ENCODE measurements at places on chromosomes 4 and X.

GRCh38 chrX:79259073-79259689 is 108.0 kb downstream of the ITM2A start:
- no peak for DNase-seq

GRCh38 chrX:149131774-149132173 is 373.3 kb downstream of the IDS start:
- no peak for DNase-seq

DNA sequence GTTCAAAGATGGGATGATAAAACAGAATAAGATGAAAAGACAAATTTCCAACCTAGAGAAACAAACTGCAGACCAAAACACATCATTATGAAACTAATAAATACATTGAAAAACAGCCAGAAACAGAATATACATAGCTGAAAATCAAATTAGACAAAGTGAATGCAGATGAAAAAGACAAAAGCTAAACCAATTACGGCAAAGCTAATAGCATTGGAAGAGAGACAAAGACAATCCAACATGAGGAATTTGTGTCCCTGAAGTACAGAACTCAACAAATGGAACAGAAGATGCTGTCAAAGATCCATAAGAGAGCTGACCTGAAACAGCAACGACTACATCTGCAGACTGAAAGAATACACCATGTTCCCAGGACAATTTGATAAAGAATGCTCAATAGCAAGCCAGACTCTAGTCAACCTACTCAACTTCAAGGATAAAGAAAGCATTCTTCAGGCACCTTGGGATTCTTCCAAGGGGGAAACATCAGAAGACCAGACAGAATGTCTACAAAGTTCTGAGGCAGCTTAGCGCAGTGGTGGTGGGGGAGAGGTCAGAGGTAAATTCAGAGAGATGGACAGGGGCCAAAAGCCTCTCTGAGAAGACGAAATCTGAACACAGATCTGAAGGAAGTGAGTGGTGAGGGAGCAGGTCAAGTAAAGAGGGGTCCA is 27.4 kb upstream of the IRAK1 start:
- no peak for DNase-seq

DNA sequence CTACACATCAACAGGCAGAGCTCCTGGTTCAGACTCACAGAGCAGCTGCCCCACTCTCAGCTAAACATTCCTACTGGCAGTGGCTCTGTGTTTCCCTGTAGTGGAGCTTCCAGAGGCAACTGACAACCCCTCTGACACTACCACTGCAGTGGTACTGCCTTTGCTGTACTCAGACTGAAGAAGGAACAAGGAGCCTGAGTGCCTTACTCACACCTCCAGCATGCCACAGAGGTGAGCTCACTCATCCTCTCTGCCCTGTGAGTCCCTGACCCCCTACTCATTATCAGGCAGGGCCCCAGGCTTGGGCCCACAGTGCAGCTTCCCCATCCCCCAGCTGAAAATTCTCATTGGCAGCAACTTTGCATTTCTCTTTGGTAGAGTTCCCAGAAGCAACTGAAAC is 240.5 kb upstream of the POF1B start:
- DNase-seq, result no peak

- DNase-seq, result peak; percentile 45
Observed at GRCh38 chr4:104494822-104495559, at the start of gene CXXC4. CXXC4 (minus strand) TSS chr4:104494894; CDS start chr4:104491802, 3,092 bp downstream.

DNA sequence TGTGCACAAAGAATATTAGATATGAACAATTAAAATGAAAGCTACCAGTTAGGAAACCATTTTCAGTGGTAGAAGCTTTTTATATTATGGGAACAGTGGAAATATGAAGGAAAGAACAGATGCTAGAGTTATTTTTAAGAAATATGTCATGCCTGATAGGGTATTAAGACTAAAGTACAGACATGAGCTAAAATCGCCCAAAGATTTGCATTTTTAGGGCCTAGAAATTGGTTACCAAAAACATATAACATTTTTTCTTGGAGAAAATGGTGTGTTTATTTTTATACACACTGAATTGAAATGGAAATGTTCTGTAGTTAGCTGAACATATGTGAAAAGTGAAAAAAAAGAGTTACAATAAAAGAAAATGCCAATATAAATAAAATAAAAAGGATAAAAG is 441.9 kb downstream of the TLL1 start:
- DNase-seq, result no peak

DNA sequence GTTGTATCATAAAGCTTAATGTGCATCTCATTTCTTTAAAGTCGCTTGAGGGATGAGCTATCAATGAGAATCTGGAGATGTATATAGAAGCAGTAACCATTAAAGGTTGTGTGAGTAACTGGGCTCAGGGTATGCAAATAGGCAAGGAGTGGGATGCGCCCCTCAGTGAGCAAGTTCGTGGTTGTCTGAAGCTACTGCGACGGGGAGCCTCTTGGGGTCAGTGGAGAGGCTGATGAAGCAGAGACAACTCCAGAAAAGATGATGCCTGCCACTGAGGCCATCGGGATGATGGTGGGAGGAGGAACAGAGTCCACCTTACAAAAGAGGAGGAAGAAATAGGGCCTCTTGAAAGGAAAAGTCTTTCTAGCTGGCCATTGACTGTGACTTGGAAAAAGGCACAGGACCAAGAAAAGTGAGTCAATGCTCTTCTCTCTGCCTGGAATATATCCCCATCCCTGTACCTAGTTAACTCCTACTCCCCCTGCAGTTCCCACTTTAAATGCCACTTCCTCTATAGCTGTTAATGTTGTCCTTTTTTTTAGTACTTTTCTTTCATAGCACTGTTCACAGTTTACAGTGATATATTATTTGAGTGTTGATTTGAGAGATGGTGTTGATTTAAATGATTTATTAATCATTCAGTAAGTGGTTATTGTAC is 51.4 kb upstream of the LSM6 start:
- DNase-seq, result no peak

GRCh38 chrX:78997870-78998558 is 52.8 kb downstream of the P2RY10 start:
- DNase-seq, result no peak

DNA sequence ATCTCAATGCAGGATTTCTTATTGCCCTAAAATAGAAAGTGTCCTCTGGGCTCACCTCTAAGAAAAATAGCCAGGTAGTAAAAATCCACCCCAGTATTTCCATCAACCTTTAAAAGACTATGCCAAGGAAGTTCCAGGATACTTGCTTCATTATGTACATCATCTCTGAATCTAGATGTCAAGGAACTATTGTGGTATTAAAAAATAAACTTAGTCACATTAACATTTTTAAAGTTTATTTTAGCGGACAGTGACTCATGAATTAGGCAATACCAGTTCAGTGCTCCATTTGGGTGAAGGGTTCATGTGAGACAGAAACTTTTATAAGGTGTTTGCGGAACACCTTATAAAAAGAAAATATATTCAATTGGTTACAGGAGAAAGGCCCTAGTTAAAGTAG is 209.2 kb downstream of the ADAM29 start:
- no peak for DNase-seq

GRCh38 chr4:1360423-1361283 is 13.6 kb downstream of the UVSSA start:
- DNase-seq, result no peak

- DNase-seq, result no peak
Observed at GRCh38 chrX:97030463-97030862, 146.8 kb downstream of the RPA4 start.
